ENCODE measurements at places on chromosomes 12 and 14.

- DNase-seq = peak; percentile 52
Observed at GRCh38 chr12:8914716-8915526, 612 bp downstream of the PHC1 start.

- DNase-seq = no peak
Observed at GRCh38 chr12:47828008-47828975, 8.6 kb upstream of the HDAC7 start.

DNA sequence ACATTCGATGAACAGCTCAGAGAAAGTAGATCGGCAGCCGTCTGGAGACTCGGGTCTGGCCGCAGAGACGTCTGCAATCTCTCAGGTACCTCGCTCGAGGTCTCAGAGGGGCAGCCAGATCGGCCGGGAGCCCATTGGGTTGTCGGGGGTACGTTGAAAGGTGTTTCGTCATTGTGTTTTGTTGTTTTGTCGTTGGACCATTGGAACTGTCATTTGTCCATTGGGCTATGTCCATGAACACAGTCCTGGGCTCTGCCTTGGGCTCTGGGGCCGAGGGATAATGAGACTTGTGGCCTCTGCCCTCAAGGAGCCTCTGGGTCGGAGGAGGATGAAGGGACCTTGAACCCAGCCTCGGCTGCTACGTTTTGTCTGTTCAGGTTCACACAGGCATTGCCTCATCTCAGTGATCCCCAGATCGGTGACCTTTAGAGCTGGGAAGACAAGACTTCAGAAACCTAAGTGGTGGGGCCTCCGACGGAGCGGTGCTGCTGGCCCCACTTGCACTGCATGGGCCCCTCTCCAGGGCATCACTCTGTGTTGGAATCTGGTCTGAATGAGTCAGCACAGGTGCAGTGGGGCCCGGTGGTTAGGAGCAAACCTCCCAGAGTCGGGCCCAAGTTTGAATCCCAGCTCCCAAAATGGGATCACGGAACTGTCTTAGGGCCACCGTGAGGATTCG, 23.6 kb upstream of the MLXIP start:
- DNase-seq = no peak

DNA sequence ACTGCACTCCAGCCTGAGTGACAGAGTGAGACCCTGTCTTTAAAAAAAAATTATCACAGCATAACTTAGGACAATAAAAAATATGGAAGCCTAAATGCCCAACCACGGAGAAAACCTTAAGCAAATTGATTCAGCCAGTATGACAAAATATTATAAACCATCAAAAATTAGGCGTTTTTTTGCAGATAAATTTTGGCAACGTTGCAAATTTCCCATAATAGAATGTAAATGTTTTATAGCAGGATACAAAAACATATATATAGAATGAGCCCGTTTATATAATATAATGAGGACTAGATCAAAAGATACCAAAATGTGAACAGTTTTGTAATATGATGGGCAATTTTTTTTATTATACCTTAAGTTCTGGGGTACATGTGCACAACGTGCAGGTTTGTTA, 6.8 kb upstream of the EML5 start:
- no peak for DNase-seq

DNA sequence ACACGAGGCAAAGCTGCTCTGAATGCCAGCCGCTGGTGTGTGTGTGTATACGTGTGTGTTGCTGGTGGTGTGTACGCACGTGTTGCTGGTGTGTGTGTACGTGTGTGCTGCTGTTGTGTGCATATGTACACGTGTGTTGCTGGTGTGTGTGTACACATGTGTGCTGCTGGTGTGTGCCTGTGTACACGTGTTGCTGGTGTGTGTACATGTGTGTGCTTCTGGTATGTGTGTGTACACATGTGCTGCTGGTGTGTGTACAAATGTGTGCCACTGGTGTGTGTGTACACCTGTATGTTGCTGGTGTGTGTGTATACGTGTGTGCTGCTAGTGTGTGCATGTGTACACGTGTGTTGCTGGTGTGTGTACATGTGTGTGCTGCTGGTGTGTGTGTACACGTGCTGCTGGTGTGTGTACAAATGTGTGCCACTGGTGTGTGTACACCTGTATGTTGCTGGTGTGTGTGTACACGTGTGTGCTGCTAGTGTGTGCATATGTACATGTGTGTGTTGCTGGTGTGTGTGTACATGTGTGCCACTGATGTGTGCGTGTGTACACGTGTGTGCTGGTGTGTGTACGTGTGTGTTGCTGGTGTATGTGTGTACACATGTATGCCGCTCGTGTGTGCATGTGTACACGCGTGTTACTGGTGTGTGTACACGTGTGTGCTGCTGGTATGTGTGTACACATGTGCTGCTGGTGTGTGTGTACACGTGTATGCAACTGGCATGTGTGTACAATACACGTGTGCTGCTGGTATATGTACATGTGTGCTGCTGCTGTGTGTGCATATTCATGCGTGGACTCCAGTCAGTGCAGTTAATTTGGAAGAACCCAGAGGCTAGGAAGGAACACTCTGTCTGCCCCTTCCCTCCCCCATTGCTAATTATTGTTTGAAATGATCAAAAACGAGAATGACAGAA, 47.2 kb downstream of the CACNA2D4 start:
- no peak for DNase-seq

GRCh38 chr12:42145197-42145549, 499 bp upstream of the GXYLT1 start:
- DNase-seq = no peak

DNA sequence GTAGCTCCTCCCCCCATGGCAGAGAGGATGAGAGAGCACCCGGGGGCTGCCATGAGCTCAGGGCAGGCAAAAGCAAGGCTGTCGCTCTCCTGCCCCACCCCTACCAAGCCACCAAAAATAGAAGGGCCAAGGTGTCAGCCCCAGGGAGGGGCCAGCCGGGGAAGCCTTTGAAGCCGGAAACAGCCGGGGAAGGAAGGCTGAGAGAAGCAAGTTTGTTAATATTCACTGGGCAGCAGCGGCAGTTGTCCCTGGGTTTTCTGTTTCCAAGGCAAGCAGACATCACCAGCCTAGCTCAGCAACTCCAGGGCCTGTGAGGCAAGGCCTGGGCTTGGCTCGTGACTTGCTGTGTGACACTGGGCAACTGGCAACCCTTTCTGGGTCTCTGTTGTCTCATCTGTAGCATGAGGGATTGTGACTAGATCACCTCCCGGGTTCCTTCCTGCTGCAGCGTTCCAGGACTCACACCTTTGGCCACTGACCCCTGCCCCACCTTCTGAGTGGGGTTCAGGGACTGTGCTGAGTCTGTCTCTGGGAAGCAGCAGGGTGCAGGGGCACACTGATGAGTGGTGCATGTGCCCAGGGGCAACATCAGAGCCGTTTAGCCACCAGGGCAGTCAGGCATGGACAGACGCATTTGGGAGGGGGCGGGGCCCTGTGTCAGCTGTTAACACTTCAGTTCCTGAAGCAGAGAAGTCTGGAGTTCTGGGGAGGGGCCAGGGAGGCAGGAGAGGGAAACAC, 24.3 kb downstream of the SYNDIG1L start:
- no peak for DNase-seq

- no peak for DNase-seq
Observed at GRCh38 chr14:70045310-70045709, 143.4 kb downstream of the SLC8A3 start.

- no peak for DNase-seq
Observed at GRCh38 chr12:94495445-94496115, 35.9 kb upstream of the CEP83 start.

DNA sequence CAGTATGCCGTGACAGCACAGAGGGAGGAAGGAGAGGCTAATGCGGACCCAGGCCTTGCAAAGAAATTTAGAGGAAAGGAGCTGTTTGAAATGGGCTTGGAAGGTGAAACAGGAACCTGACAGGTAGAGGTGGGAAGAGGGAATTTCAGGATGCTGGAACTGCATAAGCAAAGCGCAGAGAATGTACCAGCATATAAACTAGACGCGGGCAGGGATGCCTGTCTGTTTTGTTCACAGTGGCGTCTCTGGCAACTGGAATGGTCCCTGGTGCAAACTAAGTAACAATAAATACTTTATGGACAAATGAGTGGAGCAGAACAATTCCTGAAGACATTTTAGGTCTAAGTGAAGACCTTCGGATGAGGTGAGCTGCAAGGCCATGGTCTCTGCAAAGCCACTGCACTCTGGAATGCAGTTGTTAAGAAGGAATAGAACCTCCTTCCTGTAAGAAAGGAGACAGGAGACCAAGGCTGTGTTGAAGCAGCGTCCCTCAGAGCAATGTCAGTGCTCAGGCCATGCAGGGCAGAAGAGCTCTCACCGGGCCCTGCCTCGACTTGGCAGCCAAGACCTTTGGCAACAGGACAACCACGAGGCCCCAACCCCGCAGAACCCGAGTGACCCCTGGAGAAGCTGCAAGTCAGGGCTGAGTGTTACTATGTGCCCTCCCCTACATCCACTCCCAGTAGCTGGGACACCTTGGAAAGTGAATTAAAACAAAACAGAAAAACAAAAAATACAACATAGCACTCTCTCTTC, 42.8 kb downstream of the PITPNM2 start:
- peak; percentile 50 for DNase-seq

- DNase-seq = no peak
Observed at GRCh38 chr14:22007784-22008412, 334.3 kb upstream of the OR4E1 start.

- DNase-seq = no peak
Observed at GRCh38 chr12:22322091-22322490, 12.4 kb downstream of the ST8SIA1 start.

DNA sequence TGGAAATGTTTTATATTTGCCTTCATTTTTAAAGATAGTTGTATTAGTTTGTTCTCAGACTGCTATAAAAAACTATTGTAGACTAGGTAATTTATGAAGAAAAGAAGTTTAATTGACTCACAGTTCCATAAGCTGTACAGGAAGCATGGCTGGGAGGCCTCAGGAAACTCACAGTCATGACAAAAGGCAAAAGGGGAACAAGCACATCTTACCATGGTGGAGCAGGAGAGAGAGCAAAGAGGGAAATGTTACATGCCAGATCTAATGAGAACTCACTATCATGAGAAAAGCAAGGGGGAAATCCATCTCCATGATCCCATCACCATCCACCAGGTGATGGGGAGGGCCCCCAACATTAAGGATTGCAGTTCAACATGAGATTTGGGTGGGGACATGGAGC, 35.5 kb upstream of the UNC79 start:
- no peak for DNase-seq

- no peak for DNase-seq
Observed at GRCh38 chr14:86039176-86039575, 509.2 kb downstream of the FLRT2 start.

- peak; percentile 91 for DNase-seq
Observed at GRCh38 chr12:389142-390096, at the start of gene KDM5A. KDM5A (minus strand) TSS chr12:389320; CDS start chr12:389091, 229 bp downstream.

DNA sequence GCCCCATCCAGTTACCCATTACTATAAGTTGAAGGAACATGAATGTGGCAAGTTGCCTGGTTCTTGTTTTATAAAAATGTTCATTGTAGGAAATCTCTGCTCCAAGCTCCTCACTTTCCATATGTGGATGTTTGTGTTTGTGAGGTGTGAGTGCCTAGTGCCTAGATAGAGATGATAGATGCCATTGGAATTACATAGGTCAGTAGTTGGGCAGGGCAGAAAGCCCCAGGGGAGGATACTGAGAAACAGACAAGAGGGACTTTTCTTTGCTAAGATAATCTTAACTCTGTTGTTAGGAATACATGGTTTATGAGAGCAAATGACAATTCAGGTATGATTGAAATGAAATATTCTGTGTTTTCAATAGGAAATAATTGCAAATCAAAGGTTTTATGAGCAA, 226.3 kb upstream of the GRIP1 start:
- DNase-seq = no peak

DNA sequence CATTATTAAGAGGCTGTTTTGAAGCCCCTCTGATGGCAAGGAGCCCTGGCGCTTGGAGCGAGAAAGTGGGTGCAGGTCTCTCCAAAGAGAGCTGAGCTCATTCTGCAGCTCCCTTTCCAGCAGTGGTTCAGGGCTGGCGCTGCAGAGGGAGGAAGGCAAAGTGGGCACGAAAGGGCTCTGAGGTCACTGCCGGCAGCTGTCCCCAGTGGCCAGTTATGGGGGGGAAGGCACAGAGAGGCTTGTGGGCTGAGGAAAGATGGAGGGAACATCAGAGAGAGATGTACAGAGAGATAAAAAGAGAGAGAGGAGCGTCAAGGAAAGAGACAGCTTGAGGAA, 75.2 kb upstream of the TBX5 start:
- no peak for DNase-seq

DNA sequence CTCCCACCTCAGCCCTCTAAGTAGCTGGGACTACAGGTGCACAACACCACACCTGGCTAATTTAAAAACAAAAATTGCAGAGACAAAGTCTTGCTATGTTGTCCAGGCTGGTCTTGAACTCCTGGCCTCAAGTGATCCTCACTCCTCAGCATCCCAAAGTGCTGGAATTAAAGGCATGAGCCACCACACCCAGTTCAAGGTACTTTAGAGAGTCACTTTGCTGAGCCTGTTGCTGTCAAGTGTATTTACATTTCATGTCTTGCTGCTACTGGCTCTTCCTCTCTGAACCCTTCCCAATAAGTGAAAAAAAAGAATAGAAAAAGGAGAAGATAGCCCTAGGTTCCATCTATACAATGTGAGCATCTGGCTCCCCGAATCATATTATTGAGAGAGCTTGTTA, 38.4 kb downstream of the SLCO1A2 start:
- no peak for DNase-seq

DNA sequence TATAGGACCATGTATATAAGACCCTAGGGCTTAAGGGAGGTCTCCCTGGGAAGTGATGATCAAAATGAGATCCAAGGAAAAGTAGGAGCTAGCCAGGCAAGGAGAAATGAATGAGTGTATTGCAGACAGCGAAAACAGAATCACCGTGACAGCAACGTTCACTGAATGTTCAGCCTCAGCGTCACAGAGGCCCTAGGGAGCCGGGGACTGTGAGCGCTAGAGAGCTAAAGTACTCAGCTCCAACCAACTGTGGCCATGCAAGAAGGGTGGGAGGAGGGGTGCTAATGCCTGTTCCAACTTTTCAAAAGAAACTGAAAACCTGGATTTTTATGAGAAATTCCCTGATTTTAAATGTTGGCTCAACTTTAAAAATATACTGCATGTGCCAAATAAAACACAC, 105.5 kb upstream of the CCND2 start:
- no peak for DNase-seq

DNA sequence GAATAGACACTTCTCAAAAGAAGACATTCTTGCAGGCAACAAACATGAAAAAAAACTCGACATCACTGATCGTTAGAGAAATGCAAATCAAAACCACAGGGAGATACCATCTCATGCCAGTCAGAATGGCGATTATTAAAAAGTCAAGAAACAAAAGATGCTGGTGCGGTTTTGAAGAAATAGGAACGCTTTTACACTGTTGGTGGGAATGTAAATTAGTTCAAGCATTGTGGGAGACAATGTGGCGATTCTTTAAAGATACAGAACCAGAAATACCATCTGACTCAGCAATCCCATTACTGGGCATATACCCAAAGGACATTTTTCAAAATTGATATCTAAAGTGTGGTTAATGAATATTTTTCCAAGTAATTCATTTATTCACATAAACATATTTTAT, 39.6 kb upstream of the LIN7A start:
- no peak for DNase-seq

All from adrenal gland (tissue), 19 donors.